ENCODE measurements at places on chromosomes 5 and 9.
A peak's percentile ranks its signal among the peaks of the same experiment; 100 is the strongest.

- no peak for DNase-seq
Measured at GRCh38 chr5:103532086-103532734, 30.4 kb downstream of the NUDT12 start.

DNA sequence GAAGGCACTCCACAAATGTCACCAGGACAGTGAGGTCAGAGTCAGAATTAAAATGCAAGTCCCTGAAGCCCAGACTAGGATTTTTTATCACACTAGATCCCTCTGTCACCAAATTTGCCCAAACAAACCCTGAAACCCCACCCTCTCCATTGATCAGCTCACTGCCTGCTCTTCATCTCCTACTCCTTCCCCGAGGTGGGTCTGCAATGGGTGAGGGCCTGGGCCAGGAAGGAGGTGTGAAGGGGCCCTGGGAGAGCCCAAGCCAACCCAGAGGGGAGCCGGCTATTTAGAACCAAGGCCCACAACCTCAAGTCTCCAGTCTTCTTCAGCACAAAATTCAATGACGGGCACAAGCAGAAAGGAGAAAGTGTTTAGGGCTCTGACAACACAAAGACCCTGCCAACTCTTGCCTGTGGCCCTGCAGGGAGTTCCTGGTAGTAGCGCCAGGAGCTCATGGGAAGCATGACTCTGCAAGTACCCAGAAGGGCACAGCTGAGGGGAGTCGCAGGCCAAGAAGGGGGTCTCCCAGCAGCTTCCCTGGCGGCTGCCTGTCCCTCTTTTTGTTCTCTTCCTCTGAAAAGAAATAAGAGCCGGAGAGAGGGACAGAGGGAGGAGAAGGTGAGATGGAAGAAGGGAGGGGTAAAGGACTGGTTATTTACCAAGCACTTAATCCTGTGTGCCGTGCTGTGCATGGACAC, 5.5 kb downstream of the FOXI1 start:
- DNase-seq = no peak

GRCh38 chr5:121053055-121053985, 589.2 kb downstream of the PRR16 start:
- no peak for DNase-seq

- no peak for DNase-seq
Measured at GRCh38 chr9:72635197-72635596, 113.8 kb downstream of the TMC1 start.

- DNase-seq = no peak
Measured at GRCh38 chr9:136241542-136241941, 4.1 kb downstream of the QSOX2 start.

DNA sequence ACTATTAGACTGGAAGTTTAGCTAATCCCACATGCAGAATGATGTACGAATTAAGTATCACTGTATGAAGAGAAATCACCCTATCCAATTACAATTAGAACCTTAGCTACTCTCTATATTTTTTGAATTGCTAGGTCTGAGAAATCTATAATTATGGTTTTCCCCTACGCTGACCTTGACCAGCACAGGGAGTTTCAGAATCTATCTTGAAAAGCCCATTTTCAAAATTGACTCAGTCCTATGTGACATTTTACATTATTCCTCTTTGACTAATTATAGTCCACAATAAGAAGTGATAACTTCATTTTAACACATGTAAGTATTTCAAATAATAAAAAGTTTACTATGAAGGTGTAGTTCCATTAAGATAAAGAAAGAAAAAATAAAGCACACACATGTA, 21.5 kb downstream of the NUDT12 start:
- DNase-seq = no peak

GRCh38 chr9:2291980-2292704, 277.0 kb downstream of the SMARCA2 start:
- DNase-seq = no peak

DNA sequence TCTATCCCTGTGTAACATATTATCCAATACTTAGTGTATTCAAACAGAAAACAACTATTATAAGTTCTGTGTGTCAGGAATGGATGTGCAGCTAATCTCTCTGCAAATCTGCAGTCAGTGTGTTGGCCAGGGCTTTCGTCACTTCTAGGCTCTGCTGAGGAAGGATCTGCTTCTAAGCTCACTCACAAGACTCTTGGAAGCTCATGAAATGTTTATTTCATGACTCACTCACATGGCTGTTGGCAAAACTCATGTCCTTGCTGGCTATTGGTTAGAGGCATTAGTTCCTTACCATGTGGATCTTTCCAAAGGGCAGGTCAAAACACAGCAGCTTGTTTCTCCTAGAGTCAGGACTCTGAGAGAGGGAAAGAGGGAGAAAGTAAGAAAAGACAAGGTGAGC, 367.4 kb upstream of the SMARCA2 start:
- no peak for DNase-seq

DNA sequence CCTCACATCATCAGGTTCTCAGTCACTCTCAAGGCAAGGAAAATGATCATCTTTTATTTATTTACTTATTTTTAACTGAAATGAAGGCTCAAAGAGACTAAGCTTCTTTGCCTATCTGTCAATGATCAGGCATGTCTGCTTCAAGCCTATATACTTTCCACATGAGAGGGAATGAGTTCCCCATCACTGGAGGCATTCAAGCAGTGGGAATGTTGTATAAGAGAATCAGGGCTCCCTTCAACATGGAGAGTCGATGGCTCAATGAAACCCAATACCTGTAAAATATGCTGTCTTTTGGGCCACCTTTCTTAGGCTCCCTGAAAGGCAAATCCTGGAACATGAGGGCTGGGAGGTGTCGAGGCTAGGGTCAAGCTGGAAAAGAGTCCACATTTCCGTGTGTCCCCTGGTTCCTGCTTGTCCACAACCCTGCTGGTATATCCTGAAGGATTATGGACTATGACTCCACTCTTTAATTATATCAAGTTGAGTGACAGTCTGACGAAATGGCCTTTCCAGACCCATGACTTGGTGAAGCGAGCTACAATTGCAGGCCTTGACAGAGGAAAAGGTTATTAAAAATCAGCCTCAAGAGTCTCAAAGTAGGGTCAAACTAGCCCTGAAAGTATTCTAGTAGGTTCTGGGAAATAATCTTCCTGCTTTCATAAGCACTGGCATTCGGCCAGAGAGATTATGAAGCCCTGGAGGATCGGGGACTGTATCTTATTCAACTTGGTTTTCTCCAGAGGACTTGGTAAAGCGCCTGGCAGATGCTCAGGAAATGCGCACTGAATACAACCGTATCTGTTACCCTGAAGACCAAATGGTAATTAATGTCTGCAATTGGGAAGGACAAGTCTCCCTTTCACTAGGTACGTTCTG, 145.9 kb upstream of the TBC1D2 start:
- DNase-seq = no peak

- no peak for DNase-seq
Measured at GRCh38 chr9:89522261-89522958, 24.5 kb upstream of the SEMA4D start.

- peak; percentile 93 for DNase-seq
Measured at GRCh38 chr5:103450333-103451061, 112.1 kb downstream of the NUDT12 start.

GRCh38 chr9:129281506-129282145, 103.6 kb upstream of the IER5L start:
- no peak for DNase-seq

DNA sequence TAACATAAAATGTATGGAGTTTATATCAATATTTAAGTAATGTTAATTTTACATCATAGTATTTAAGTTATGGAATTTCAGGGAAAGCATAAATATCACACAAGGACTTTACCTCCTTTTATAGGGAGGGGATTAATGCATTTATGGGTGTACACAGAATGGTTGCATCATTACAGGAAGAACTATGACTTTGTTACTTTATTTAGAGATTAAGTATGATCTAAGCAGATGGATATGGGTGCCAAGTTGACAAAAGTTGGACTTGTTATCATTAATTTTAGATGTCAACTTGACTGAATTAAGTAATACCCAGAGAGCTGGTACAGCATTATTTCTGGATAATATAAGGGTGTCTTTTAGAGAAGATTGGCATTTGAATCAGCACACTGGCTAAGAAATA, 160.5 kb upstream of the CDH10 start:
- no peak for DNase-seq

- peak; percentile 46 for DNase-seq
Measured at GRCh38 chr5:54013556-54014194, 296.7 kb downstream of the ARL15 start.
